H1 (cell line): ENCODE measurements at places on chromosomes 16 and 17. TPM values are rescaled to one million over a fixed set of nuclear protein-coding genes. Genes with fewer than 3 reads are reported as not detected.

DNA sequence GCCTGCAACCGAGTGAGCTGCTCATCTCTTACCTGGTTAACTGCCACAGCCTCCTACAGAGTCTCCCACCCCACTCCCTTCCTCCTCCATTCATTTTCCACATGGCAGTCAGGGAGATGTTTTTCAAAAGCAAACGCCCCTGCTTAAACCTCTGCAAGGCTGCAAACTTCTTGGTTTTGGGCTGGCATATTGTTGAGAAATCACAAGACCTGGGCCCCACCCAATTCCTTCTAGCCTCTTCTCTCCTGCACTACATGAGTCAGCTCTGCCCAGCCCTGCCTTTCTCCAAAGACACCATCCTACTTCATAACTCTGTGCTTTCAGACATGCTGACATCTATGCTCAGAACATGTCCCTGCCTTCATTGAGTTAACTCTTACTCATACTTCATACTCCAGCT, 136.1 kb downstream of the SPACA3 start:
- DNase-seq, result no peak

Gene NKD1
- 3.1 and 4.5 TPM in 2 replicates for total RNA-seq

DNA sequence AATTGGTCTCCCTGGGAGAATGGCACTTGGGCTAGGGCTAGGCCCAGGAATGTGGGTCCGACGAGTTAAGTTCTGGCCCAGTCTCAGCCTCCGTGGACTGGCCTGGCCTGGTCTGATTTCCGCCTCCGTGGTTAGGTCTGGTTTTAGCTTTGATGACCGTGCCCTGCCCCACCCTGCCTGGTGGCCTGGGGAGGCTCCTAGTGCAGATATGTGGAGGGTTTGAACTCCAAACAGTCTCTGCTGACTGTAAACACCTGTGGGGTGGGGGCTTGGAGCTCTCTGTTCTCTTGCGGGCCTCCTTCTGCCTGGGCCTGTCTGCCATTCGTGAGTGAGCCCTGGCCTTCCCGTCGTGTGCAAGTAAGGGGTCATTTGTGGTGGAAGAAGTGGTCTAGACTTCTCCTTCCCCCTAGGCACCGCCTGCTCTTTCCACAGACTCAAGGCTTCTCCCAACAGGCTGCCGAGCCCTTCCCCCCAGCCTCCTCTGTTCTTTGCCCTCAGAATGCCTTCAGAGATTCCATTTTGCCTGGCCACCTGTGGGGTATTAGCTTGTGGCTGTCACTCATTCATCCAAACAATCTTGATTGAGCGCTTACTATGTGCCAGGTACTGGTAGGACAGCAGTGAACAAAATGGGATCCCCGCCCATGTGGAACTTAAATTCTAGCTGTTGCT, 1.6 kb downstream of the ATP6V0C start:
- DNase-seq, result no peak

Gene JUP
- total RNA-seq, result 98.6 and 102 TPM in 2 replicates

- no peak for DNase-seq
These were observed 68.0 kb upstream of the CREBBP start for GRCh38 chr16:3948378-3948995.
